CD14-positive monocyte (primary cell): ENCODE measurements at places on chromosomes 13 and 19.

DNA sequence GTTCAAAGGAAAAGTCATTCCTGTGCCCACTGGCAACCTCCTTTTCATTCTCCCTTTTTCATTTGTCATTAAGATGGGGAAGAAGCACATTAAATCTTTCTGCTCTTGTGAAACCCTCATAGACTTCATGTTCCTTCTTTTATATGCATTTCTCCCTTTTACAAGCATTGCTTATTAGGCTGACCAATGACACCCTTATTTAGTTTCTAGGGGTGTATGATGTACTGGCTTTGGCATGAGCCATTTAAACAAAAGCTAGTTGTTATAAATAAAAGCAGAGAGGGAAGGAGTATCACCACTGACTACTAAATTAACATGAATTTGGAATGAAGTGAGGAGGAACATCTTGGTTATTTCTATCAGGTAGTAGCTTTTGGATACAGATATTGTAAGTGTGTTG is 68.2 kb upstream of the PCDH9 start:
- DNase-seq: no peak
- H3K27me3 ChIP-seq: no peaks in the 10 kb centered on the region
- H3K36me3 ChIP-seq: no peaks in the 10 kb centered on the region
- H3K4me3 ChIP-seq: no peak overlapping the region

- no peak overlapping the region for H3K4me3 ChIP-seq
- H3K27ac ChIP-seq: no peak overlapping the region
- H3K36me3 ChIP-seq: no peaks in the 10 kb centered on the region
- H3K27me3 ChIP-seq: no peaks in the 10 kb centered on the region
- no peak for DNase-seq
- H3K4me1 ChIP-seq: no peaks in the 10 kb centered on the region
Measured at GRCh38 chr13:99845161-99845874, 126.2 kb downstream of the ZIC5 start.

GRCh38 chr13:76741046-76741445 is 145.2 kb downstream of the KCTD12 start:
- H3K36me3 ChIP-seq: no peaks in the 10 kb centered on the region
- DNase-seq: no peak
- no peaks in the 10 kb centered on the region for H3K27me3 ChIP-seq
- no peak overlapping the region for H3K27ac ChIP-seq
- no peak overlapping the region for H3K4me3 ChIP-seq

DNA sequence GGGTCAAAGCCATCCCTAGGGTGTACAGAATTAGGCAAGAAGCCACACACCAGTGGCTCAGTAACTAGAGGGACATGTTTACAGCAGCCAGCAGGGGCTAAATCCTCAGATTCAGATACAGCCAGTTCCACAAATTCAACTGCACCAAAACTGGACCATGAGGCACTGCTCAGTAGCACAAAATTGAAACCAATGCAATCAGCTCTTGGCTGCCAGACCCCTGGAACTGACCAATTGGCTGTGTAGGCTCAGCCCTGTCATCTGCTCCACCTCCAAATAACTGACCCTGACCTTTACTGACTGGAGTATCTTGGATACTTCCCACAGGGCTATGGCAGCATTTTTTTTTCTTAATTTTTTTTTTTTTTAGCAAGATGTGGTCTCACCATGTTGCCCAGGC is 226.5 kb downstream of the FOXO1 start:
- H3K4me3 ChIP-seq: no peak overlapping the region
- H3K36me3 ChIP-seq: no peaks in the 10 kb centered on the region
- no peaks in the 10 kb centered on the region for H3K27me3 ChIP-seq
- no peak for DNase-seq
- H3K4me1 ChIP-seq: peaks cover 2% of the 10 kb centered on the region

DNA sequence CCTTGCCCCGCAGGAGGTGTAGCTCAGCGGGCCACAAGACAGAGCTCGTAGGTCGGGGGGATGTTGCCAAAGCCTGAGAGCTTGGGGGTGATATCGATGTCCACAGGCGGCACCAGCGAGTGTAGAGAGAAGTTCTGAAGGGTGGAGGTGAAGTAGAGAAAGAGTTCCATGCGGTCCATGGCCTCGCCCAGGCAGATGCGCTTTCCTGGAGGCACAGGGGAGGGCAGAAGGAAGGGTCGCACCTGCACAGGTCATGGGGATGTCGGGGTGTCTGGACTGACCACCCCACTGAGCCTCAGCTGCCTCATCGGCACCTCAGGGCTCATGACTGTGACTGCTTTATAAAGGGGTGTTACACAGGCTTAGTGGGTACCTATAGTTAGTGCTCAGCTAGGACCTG is 37.8 kb upstream of the CYP2A13 start:
- H3K4me3 ChIP-seq: no peak overlapping the region
- H3K36me3 ChIP-seq: no peaks in the 10 kb centered on the region
- H3K27me3 ChIP-seq: no peaks in the 10 kb centered on the region
- H3K4me1 ChIP-seq: no peaks in the 10 kb centered on the region

DNA sequence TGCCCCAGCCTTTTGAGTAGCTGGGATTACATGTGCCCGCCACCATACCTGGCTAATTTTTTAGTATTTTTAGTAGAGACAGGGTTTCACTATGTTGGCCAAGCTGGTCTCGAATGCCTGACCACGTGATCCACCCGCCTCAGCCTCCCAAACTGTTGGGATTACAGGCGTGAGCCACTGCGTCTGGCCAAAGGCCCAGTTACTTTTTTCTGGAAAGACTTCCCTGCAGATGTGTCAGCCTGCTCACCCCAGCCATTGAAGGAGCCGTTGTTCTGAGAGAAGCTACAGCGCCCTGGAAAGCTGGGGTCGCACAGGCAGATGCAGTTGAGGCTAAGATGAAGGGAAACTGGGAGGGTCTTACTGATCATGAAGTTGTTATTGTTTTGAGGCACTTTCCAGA is 7.9 kb upstream of the ZNF626 start:
- H3K27ac ChIP-seq: no peak overlapping the region
- no peaks in the 10 kb centered on the region for H3K36me3 ChIP-seq
- DNase-seq: no peak
- no peaks in the 10 kb centered on the region for H3K27me3 ChIP-seq

- no peaks in the 10 kb centered on the region for H3K4me1 ChIP-seq
- H3K27ac ChIP-seq: no peak overlapping the region
- no peaks in the 10 kb centered on the region for H3K36me3 ChIP-seq
- DNase-seq: no peak
- H3K4me3 ChIP-seq: no peak overlapping the region
Measured at GRCh38 chr13:99902657-99903056, 68.9 kb downstream of the ZIC5 start.

DNA sequence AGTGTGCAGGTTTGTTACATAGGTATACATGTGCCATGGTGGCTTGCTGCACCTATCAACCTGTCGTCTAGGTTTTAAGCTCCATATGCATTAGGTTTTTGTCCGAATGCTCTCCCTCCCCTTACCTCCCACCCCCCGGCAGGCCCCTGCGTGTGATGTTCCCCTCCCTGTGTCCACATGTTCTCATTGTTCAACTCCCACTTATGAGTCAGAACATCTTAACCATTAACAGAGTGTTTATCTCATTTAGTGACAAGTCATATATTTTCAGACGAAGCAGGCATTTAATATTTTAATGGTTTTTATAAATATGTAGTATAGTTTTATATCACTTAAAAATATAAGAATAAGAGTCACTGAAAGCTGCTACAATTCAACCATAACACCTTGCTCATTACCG is 780.5 kb upstream of the ARGLU1 start:
- H3K27me3 ChIP-seq: no peaks in the 10 kb centered on the region
- DNase-seq: no peak
- no peaks in the 10 kb centered on the region for H3K36me3 ChIP-seq
- H3K4me1 ChIP-seq: no peaks in the 10 kb centered on the region
- no peak overlapping the region for H3K27ac ChIP-seq

GRCh38 chr13:72397265-72397664 is 330.2 kb downstream of the MZT1 start:
- DNase-seq: no peak
- no peaks in the 10 kb centered on the region for H3K27me3 ChIP-seq
- H3K27ac ChIP-seq: no peak overlapping the region
- H3K36me3 ChIP-seq: no peaks in the 10 kb centered on the region

GRCh38 chr13:46606970-46607369 is 54.0 kb downstream of the LRCH1 start:
- peaks cover 24% of the 10 kb centered on the region for H3K4me1 ChIP-seq
- no peak overlapping the region for H3K4me3 ChIP-seq
- H3K27me3 ChIP-seq: no peaks in the 10 kb centered on the region
- no peaks in the 10 kb centered on the region for H3K36me3 ChIP-seq
- no peak for DNase-seq
- no peak overlapping the region for H3K27ac ChIP-seq

DNA sequence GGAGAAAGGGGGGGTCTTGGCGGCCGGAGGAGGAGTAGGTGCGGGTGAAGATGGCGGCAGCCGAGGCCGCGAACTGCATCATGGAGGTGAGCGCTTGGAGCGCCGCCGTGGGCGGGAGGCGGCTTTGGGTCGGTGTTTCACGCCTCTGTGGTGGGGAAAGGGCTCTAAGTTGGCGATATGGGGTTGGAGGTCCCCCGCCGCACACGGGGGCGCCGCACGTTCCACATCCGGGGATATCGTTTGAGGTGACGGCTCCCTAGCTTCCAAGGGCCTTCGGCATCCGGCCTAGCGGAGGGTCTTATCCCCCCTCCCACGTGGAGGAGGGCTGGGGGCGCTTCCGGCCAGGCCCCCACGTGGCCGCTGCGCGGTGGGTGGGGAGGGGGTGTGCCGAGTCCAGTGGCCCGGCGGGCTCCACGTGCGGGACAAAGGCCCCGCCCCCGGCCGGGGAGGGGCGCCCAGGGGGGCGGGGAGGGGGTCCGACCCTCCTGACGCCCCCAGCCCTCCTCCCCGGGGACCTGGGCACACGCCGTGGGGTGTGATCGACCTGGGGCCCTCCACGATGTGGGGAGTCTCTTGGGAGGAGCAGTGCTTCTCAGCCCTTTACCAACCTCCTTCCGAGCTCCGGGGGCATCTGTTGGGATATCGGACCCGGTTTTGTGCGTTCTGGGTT is at the start of gene PRMT1:
TSS of gene PRMT1 (plus strand) at position 41 of the 670 bp plus-strand sequence. CDS start at position 51, 10 bp downstream.
- H3K27me3 ChIP-seq: no peaks in the 10 kb centered on the region
- peak within 1 kb of the TSS; percentile 98 for H3K27ac ChIP-seq
- H3K4me3 ChIP-seq: peak within 1 kb of the TSS; percentile 92
- peaks cover 24% of the 10 kb centered on the region for H3K4me1 ChIP-seq
- H3K36me3 ChIP-seq: peaks cover 8% of the 10 kb centered on the region

DNA sequence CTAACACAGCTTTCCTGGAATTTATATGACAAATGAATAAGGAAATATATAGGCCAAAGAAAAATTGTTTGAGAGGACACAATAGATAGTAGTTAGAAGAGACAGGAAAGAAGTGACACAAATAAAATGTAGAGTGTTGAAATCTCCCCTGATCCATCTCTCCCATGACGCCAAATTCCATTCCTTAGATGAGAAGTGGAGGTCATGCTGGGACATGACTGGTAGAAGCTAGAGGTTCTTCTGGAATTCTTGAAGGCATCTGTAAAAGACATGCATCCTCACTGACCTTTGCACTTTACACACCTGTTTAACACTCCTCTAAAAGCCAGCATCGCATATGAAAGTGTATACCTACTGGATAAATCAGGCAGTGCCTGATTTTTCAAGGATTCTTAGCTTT is 67.8 kb downstream of the DGKH start:
- no peak overlapping the region for H3K27ac ChIP-seq
- H3K4me3 ChIP-seq: no peak overlapping the region
- H3K36me3 ChIP-seq: no peaks in the 10 kb centered on the region
- no peaks in the 10 kb centered on the region for H3K27me3 ChIP-seq
- no peaks in the 10 kb centered on the region for H3K4me1 ChIP-seq
- no peak for DNase-seq

GRCh38 chr19:48918801-48919247 is 14.7 kb upstream of the DHDH start:
- H3K4me1 ChIP-seq: no peaks in the 10 kb centered on the region
- H3K4me3 ChIP-seq: no peak overlapping the region
- H3K36me3 ChIP-seq: peaks cover 76% of the 10 kb centered on the region
- no peaks in the 10 kb centered on the region for H3K27me3 ChIP-seq
- DNase-seq: no peak
- no peak overlapping the region for H3K27ac ChIP-seq

DNA sequence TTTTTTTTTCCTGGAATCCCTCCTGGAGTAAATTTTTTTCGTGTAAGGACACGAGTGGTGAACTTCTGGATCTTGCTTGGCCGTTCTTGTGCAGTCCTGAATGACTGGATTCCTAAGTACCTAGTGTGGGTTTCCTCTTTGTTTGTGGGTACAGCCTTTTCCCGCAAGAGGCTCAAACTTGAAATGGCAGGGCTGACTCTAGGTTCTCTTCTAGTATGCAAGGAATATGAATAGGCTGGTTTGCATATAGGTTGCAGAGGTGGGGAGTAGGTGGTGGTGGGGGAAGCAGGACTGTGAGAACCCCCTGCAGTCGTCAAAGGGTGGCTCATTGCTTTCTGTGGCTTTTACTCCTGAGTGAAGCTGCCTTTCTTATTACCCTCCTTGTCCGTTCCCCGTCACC is 13.6 kb downstream of the UBAC2 start:
- H3K4me1 ChIP-seq: peaks cover 22% of the 10 kb centered on the region
- peaks cover 36% of the 10 kb centered on the region for H3K36me3 ChIP-seq

DNA sequence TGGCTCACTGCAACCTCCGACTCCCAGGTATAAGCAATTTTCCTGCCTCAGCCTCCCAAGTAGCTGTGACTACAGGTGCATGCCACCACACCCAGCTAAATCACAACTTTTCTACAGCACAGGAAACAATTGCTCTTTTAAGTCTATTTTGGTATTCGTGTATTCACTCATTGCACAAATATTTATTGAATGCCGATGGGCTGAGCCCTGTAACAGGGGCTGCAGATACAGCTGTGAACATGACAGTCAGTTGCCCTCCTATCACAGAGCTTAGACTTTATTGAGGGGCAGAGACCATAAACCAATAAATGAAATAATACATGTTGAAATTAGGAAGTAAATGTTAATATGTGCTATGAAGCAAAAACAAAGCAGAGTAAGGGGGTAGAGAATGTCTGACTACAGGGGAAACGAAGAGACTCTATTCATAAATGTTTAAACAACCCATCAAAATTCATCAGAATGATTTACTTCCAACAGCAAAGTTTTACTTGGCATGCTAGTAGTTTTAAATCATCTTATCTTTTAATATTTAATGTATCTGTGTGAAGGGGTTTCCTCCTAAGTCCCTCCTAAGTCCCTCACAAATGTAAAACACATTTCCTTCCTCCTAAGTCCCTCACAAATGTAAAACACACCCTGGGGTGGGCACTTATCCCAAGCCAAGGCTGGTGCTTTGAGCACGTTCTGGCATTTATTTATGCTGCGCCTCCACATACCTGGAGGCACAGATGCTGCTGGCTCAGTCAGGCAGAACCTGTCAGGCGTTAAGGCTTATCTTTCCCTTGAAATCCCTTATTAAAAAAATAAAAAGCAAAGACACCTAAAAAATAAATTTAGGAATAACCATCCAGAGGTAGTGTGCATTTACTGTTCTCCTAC is 140.8 kb downstream of the MIPEP start:
- H3K4me3 ChIP-seq: no peak overlapping the region
- H3K27ac ChIP-seq: no peak overlapping the region
- no peak for DNase-seq
- H3K4me1 ChIP-seq: no peaks in the 10 kb centered on the region
- H3K27me3 ChIP-seq: no peaks in the 10 kb centered on the region

GRCh38 chr13:101875717-101876393 is 423.4 kb downstream of the ITGBL1 start:
- H3K27ac ChIP-seq: no peak overlapping the region
- H3K4me1 ChIP-seq: no peaks in the 10 kb centered on the region
- no peak for DNase-seq
